ENCODE measurements at places on chromosomes 2 and 18.

DNA sequence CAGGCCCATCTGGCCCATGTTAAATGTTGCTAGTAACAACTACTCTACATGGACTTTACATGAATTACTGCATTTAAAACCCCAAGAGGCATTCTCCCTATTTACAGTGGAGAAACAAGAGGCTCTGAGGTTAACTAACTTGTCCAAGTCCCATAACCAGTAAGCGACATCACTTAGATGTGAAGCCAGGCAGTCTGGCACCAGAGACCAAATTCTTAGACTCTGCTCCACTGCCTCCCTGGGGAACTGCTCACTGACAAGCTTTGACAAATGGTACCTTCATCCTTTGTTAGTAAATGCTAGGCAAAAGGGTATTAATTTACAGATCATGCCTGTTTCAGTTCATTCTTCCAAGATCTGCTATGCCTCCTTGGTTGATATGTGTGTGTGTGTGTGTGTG is 124.8 kb downstream of the AFF3 start:
- ATAC-seq = no peak

DNA sequence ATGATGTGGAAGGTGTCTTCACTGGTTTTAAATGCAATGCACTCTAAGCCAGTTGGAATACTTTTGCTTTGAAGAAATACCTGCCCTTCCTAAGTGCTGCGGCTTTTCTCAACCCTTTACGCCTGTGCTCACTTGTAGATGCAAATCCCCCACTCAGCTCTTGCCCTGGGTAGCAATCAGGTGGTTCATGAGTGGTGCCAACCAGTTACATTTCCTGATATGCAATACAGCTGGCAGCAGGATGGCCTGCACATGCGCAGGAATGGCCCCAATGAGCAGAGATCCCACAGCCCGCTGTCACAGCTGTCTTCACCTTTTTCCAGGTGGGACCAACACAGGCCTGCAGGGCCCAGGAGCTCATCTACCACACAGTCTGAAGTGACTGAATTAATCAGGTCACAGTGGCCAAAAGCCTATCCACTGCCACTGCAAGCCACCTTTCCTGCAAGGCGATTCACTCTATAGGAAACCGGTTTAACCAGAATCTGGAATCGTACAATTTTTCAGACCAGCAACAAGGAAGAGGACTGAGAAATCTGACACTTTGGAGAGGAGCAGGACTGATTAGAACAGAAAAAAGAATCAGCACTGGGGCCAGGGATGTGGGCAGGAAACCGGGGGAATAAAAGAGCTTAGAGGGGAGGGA is 247.8 kb downstream of the MYT1L start:
- ATAC-seq = no peak

GRCh38 chr2:19580830-19581229 is 222.4 kb upstream of the OSR1 start:
- ATAC-seq = no peak

- ATAC-seq = no peak
These were observed 439.2 kb downstream of the PARD3B start for GRCh38 chr2:204984518-204984917.

- no peak for ATAC-seq
These were observed 89.0 kb upstream of the KCTD1 start for GRCh38 chr18:26637324-26637723.

GRCh38 chr2:46229134-46230063 is 67.8 kb upstream of the EPAS1 start:
- peak; percentile 65 for ATAC-seq

DNA sequence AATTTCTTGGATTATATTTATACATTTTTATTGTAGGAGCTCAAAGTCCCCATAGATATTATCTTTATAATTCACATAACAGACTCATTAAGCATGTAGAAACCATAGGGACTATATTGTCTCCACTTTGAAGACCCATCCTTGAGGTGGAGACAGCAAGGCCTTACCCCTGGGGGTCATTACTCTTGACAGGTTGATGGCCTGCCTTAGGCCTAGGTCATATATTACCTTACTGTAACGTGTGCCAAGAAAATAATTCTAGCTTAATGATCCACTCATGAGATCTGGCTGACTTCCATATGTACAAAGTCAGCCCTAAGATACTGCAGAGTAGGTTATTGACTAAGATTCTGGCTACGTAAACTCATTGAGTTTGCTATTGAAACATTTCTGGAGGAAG is 65.4 kb upstream of the GLS start:
- no peak for ATAC-seq

- peak; percentile 22 for ATAC-seq
These were observed 26.8 kb downstream of the STK17B start for GRCh38 chr2:196144513-196145126.

DNA sequence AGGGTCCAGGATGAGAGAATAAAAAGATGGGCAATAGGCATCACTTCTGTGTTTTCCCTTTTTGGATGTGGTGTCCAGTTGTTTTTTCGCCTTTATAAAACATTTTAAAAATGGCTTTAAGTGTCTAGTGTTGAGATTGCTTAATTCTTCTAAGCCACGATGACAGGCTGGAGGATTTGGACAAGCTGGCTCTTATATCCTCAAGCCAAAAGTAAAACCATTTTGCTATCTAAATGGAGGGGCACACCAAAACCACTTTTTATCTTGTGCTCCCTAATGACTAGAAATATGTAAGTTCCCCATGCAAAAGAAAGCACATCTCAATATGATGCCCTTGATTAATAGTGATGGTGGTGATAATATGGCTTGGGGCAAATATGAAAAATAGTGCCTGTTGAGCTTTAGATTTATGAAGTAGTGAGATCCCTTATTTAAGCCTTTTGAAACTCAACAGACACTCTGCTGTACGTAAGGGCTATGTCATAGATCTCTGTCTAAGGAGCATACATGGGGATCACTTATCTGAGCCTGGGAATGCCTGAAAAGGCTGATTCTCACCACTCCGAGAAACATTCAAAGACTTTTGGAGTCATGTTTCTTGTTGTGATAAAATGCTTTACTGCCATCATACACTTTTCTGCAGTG is 185.5 kb downstream of the KCNS3 start:
- ATAC-seq = no peak

GRCh38 chr18:37235583-37235982 is 330.0 kb downstream of the CELF4 start:
- ATAC-seq = no peak

GRCh38 chr2:204923957-204924356 is 378.7 kb downstream of the PARD3B start:
- ATAC-seq = no peak

GRCh38 chr2:4188561-4188960 is 485.2 kb downstream of the DCDC2C start:
- no peak for ATAC-seq

GRCh38 chr2:24375349-24376087 is 15.2 kb upstream of the ITSN2 start:
- ATAC-seq = no peak

DNA sequence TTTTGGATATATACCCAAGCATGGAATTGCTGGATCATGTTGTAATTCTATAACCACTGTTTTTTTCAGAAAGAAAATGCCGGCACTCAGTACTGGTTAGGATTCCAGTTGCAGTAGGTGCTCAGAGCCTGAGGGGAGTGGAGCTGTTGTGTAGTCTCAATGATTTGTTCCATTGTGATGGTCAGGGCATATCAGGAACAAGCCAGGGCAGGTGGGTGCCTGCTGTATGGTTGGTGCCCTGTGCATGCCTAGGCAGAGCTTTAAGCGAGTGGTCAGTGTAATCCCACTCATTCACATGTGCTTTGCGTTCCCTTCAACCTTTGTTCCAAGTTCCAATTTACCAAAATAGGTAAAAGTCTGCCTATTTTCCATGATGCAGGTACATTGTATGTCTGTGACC is 100.9 kb downstream of the FHOD3 start:
- ATAC-seq = no peak

DNA sequence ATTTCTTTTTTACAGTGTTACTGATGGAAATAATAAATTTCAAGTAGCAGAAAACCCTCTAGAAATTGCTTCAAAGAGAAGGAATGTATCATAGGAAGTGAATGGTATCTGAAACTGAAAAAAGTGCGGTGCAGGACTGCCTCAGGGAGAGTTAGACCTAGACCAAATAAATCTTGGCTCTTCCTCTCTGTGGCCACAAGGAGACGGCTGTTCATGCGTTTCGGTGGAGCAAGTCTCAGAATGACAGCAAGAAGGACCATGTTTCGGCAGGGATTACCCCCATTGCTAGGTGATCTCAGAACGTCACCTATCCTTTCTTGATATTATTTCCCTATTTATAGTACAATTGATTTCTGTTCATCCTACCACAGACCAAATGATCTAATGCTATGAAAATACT is 522.3 kb downstream of the SOX11 start:
- no peak for ATAC-seq

GRCh38 chr18:48986851-48987761 is 36.3 kb upstream of the SMAD7 start:
- ATAC-seq = no peak

- no peak for ATAC-seq
These were observed 115.0 kb downstream of the ZBTB7C start for GRCh38 chr18:48293954-48294898.

GRCh38 chr2:190794377-190794776 is 86.2 kb upstream of the GLS start:
- ATAC-seq = peak; percentile 21

DNA sequence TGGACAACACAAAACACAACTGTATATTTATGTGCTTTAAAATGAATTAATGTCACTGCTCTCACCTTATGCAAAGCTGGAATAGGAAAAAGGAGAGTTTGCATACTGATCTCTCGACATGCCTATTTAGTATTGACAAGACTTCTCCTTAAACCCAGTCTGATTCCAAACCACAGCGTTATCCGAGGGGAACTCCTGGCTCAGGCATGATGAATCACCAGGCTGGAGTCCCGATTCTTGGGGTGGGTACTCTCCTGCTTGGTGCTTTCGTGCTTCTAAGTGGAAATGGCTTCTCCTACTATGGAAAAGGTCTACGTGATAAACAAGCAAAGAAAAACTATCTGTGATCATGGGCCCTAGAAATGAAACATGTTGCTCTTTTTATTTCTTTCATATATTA is 88.9 kb upstream of the SLC35G4 start:
- no peak for ATAC-seq

GRCh38 chr2:20221555-20221973 is 3.4 kb downstream of the SDC1 start:
- no peak for ATAC-seq

DNA sequence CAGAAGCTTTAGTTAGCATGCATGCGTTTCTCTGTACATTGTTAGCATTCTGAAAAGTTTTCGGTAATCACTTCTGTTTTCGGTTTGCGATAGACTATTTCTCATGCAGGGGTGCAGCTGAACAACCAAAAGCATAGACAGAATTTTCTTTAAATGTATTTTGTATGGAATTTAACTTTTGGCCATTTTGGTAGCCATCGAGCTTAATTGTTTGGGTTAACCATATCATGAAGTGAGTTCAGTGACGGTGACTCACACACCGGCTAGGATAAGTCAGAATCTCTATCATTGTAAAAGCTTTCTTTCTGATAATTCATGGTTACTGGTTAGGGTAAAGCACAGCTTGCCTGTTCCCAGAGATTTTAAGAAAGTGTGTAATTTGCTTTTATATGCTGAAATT is 107.2 kb downstream of the CD226 start:
- no peak for ATAC-seq

DNA sequence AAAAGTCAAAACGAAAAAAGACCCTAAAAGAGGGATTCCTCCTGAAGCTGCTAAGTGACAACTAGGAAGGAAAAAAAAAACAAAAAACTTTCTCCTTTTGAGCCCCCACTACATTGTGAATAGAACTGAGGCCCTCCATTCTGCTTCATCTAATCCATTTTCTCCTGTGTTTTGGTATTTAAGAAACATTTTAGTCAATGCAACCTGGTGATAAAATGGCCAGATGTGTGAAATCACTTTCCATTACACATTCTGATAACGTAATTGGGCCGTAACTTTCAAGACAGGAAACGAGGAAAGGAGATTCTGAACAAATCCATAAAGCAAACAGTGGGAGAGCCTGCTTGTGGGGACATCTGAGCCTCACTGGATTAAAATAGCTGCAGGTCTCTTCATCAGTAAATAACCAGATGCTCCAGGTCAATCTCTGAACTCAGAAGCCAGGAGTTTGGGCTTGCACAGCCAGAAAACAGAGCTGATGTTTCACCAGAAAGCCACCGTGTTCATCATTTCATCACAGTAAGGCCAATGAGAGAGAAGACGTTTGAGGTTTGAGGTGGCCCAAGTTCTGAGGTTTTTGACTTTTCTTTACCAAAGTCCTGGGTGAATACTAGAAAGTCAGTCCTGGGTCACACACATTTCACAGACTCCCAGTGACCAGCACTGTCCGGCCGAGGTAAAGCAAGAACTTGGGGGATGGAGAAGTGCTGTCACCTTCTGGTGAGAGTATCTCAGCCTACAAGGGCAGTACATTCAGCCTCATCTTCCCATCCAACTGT is 47.8 kb downstream of the TGFA start:
- ATAC-seq = no peak

GRCh38 chr2:38095079-38095995 is 19.4 kb upstream of the CYP1B1 start:
- no peak for ATAC-seq

- no peak for ATAC-seq
These were observed 19.7 kb downstream of the HS6ST1 start for GRCh38 chr2:128298846-128299507.

GRCh38 chr2:232406556-232407310 is at the start of gene ALPG:
Gene ALPG (plus strand): TSS chr2:232406844. CDS start chr2:232406895, 51 bp downstream.
- no peak for ATAC-seq

DNA sequence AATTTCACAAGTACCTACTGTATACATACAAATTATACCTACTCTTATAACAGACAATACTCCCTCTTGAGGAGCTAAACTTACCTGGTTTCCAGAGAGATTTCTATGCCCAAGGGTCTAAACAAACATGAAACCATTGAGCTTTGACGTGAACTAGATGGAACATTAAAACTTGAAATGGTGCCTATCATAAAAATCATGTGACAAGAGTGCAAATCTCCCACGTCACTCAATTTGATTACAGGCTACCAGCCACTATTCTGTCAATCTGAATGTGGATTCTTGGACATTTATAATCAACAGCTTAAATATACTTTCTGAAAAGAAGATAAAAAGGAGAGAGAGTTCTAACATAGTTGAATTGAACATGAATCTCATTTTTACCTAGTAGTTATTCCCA is 297.1 kb upstream of the SESTD1 start:
- ATAC-seq = no peak

GRCh38 chr18:11785444-11786055 is 65.7 kb upstream of the CHMP1B start:
- no peak for ATAC-seq

GRCh38 chr2:135299658-135300244 is 231.3 kb downstream of the ZRANB3 start:
- ATAC-seq = no peak

DNA sequence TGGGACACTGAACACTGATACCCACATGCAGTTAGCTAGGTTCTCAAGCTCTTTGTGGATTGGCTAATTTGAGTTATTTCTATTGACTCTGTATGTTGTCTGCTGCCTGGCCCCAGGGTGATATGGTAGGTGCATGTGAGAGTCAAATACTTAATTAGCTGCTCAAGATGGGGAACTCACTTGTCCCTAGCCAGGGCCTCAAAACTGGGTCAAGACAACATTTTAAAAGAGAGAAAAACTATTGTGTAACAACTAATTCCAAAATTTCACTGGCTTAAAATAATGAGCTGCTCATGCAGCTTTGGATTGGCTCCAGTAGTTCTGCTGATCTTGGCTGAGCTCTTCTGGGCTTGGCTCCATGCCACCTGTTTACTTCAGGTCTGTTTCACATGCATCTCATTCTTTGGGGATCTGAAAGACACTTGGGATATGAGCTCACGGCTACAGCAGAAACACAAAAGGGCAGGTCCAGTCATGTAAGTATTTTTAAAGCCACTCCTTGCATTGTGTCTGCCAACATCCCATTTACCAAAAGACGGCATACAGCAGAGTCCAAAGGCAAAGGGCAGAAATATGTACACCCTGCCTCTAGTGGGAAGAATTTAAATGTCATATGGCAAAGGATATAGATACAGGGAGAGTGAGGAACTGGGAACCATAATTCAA is 716.8 kb downstream of the SUCLG1 start:
- ATAC-seq = no peak
